T-helper 1 cell (primary cell): ENCODE measurements at places on chromosomes 1 and 21.

- no peak for DNase-seq
Measured at GRCh38 chr1:208012721-208013120, 101.8 kb upstream of the CD34 start.

DNA sequence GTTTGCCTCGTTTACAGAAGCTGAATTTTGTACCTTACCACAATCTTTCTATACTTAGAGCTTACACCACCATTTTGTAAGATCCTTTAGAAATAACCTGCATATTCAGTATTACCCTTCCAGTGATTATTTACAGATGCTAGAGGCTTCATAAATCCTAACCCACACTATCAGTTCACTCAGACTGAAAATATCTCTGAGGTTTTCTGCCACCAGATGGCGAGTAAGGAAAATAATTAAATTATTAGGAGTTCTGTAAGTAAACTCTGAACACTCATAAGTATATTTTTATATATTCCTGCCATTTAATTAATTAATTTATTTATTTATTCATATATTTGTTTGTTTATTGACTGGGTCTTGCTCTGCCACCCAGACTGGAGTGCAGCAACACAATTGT lies 1635.2 kb downstream of the PLA2G4A start:
- no peak for DNase-seq

GRCh38 chr1:28249013-28249865 lies 10.1 kb upstream of the SESN2 start:
- DNase-seq: peak; percentile 84

DNA sequence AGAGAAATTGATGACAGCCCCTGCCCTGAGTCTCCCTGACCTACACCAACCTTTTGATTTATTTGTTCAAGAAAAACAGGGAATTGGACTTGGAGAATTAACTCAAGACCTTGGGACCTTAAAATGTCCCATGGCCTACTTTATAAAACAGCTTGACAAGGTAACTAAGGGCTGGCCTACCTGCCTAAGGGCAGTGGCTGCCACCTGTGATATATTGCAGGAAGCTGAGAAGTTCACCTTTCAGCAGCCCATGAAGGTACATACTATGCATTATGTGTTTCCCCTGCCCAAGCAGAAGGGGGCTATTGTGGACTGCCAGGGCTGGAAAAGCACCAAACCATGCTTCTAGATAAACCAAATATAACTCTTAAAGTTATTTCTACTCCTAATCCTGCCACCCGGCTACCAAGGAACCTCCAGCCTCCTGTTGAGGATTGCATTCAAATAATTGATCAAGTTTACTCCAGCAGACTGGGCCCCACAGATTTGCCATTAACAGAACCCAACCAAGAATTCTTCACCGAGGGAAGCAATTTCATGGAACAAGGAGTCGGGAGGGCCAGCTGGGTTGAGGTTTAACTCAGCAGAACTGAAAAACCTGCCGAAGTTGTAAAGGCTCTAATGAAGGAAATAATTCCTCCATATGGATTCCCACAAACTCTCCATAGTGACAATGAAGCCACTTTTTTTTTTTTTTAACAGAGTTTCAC lies 28.2 kb downstream of the LACTBL1 start:
- DNase-seq: no peak

- DNase-seq: no peak
Measured at GRCh38 chr1:199396456-199396855, 631.1 kb upstream of the NR5A2 start.

- DNase-seq: no peak
Measured at GRCh38 chr1:155140630-155140953, 261 bp upstream of the DPM3 start.

GRCh38 chr1:197285526-197286205 lies 17.6 kb downstream of the CRB1 start:
- DNase-seq: no peak

GRCh38 chr1:78211483-78212092 lies 165.8 kb downstream of the GIPC2 start:
- DNase-seq: no peak

GRCh38 chr1:62728963-62729362 lies 40.8 kb upstream of the DOCK7 start:
- no peak for DNase-seq

DNA sequence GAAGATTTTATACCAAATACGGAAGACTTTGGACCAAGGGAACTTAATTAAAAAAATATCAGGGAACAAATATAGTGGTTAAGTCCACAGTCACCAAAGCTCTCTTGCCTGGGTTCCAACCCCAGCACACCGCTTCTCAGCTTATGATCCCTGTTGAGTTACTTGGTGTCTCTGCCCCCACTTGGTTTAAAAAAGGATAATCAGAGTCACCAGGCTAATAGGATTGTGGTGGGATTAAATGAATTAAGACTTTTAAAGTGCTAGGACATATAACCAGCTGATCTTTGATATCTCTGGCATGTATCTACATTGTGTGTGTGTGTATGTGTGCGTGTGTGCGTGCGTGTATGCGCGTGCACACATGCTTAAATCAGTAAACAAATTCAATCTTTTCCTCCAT lies 474.7 kb upstream of the DAB1 start:
- no peak for DNase-seq

DNA sequence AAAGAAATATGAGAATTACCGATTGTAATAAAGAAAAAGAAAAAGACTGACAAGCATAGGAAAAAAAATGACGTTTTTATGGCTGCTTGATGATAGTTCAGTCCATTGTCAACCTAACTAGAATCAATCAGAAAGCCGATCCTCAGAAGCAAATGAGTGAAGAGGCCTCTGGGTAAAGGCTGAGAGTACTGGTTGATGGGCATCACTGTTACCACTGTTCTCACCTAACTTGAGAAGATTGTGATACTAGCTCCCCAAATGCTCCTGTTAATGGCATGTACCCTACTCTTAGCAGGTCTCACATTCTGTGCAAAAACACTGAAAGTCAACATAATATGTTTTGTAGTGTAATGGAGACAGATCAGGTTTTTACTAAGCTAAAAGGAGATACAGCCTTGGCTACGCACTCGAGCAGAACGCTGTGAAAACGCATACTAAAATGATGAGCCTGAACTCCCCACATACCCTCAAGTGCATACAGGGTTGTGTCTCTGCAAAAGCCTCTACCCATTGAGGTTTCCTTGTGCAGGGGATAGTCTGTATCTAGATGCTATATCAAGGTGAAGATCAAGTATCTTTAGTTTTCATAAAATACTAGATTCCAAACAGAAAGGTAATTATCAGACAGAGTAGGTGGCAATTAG lies 554.6 kb downstream of the SMYD3 start:
- DNase-seq: no peak

- no peak for DNase-seq
Measured at GRCh38 chr1:218430822-218431221, 85.7 kb downstream of the TGFB2 start.

DNA sequence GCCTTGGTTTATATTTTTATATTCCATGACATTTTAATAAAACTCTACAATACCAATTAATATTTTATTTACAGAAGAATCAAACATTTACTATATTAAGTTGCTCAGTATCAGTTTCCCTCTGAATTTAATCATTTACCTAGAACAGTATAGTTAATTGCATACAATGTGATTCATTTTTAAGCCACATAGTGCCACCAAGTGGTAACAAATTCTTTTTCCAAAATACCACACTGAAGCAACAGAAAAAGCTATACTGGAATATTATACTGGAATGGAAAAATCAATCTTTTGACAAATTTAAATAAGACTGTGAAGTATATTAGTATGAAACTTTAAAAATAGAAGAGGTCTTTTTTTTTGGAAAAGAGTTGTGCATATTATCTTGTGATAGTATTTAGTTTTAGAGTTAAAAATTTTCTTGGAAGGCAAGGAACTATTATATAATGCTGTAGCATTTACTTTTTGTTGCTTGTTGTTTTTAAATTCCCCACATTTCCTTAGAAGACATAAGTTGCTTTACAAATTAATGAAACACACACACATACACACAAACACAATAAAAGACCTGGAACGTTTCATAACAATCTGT lies 57.3 kb downstream of the ZNF644 start:
- DNase-seq: no peak

DNA sequence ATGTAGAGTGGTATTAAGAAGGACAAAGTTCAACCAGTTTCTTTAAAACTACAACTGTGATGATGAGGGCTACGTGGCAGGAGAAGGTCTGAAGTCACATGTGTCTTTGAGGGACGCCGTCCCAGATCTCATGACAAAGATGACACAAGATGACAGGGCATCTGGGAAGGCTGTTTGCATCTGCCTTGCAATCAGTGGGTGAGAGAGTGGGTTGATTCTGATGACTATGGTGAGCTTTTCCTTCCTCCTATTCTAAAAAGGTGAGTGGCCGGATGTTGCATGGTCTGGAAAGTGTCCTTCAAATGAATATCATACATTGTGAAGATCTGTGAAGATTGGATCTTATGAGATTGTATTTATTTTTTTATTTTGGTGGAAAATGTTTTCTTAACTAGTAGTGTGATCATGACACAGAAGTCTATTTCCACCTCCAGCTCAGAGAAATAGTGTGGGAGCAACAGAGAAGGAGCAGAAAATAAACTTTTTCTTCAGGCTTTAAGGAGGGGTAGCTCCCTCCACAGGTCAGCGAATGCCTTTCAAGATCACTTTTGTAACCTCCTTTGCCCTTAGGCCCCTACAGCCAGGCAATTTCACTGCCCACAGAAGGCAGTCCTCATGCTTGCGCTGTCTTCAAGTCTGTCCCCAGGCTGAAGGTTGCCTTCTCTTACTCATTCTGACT lies 76.0 kb upstream of the ATF3 start:
- no peak for DNase-seq

DNA sequence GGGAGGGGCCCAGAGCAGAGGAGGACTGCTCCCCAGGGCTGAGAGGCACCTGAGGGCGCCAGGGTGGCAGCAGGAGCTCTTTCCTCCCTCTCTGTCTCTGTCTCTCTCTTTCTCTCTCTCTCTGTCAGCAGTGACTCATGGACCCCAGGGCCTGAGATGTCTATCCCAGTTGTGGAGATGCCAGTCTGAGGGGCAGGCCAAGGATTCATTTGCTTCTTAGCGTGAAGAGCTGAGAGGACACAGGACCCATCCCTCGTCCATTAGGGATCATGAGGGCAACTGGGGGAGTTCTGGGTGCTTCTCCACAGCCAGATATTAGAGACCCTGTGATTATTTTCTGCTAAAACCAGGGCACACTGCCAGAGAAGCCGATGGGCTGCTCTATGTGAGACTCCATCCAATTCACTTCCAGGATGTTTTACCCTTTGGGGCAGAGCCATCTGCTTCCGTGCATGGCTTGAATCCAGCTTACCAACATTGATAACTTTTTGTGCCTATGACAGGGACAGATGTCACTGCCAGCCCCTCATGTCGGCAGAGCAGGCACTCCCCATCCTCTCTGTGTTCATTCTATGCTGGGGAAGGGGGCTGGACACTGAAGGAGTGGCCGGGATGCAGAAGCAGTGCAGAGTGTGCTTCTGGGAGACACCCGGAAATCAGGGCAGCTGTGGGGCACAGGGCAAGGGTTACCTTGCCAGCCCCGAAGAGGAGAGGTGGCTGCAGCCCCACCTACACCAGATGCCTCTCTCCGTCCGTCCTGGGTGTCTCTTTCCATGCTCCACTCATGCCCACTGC lies 4.1 kb upstream of the PCBP3 start:
- no peak for DNase-seq

DNA sequence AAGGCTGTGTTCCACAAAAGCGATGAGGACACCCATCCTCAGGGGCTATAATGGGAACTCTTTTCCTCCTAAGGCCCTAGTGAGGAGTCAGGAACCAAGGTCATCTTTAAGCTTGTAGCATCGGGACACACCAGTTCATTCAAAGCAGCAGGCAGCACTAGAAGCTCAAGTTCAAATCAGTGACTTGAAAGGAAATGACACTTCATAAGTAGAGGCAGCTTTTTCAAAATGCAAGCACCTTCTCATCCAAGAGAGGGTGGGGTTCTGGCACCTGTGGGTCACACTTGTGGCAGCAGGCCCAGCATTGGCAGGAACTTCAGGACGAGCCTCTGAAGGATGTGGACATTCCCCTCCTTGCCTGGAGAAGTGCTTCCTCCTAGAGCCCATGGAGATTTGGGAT lies 496.3 kb downstream of the KIF26B start:
- DNase-seq: no peak

DNA sequence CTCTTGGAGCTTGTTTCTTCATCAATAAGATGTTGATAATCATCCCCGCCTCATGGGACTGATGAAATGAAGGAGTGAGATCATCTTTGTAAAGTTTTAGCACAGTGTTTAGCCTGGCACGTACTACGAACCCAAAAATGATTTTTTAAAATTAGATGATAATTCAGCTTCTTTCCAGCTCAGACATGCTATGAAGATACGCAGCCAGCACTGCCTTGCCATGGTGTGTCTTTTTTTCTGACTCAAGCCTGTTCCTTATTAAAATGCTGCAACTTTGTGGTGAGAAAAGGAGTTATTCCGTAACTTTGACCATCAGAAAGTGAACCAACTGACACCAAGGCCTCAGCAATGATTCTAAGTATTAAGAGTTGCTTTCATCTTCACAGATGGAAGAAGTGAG lies 269.0 kb downstream of the LTN1 start:
- no peak for DNase-seq

DNA sequence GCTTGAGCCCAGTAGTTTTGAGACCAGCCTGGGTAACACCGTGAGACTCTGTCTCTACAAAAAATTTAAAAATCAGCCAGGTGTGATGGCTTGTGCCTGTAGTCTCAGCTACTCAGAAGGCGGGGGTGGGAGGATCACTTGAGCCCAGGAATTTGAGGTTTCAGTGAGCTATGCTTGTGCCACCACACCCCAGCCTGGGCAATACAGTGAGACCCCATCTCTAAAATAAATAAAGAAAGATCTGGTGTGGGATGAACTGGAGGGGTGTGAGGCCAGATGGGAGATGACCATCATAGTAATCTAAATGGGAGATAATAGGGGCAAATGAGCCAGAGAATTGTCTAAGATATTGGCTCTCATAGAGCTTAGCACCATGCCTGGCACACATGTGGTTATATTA lies 60.1 kb upstream of the TRABD2B start:
- DNase-seq: no peak

- DNase-seq: no peak
Measured at GRCh38 chr1:30366199-30366598, 357.2 kb downstream of the MATN1 start.

DNA sequence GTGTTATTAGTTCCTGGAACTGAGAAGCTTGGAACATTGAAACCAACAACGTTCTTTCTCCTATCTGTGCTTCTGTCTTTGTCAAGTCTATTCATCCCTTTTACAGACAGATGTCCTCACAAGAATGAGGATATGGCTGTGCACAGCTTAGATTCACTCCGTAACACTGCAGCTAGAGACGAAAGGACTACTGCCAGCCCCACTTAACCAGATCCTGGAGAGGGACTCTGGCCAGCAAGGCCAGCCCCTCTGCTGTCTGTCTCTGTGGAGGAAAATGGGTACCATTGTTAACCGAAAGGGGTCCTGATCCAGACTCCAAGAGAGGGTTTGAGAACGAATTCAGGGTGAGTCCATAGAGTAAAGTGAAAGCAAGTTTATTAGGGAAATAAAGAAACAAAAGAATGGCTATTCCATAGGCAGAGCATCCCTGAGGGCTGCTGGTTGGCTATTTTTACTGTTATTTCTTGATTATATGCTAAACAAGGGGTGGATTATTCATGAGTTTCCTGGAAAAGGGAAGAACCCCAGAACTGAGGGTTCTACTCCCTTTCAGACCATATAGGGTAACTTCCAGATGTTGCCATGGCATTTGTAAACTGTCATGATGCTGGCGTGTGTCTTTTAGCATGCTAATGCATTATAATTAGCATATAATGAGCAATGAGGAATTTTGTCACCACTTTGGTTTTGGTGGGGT lies 17.4 kb upstream of the USP24 start:
- DNase-seq: no peak
